Activated T-helper 2 cell treated with anti-CD3 and anti-CD28 coated beads, Interferon-gamma antibody, Interleukin-2, Interleukin-4, amounts not matched to agents 10 μg/mL and 5 μg/mL and 100 μg/mL, durations not matched to agents 14 hours and 24 hours and 36 hours (primary cell): ENCODE measurements at places on chromosomes 7 and 10. TPM values are rescaled to one million over a fixed set of nuclear protein-coding genes. Genes with fewer than 3 reads are reported as not detected.

The MAGI2 gene
- total RNA-seq = 0.11 and 0.21 TPM in 2 replicates

The GLCCI1 gene
- total RNA-seq = 23.8 and 27.9 TPM in 2 replicates

The ZSCAN21 gene
- 6.1 and 7.7 TPM in 2 replicates for total RNA-seq

The ENO4 gene
- not detected in 2 replicates for total RNA-seq

The LAMB4 gene
- total RNA-seq = not detected in 2 replicates

The RAMP3 gene
- total RNA-seq = 0.14 TPM in 2 replicates

The OPN4 gene
- not detected in 2 replicates for total RNA-seq

The ZC3HAV1L gene
- total RNA-seq = 38.2 and 39.4 TPM in 2 replicates

The PRF1 gene
- total RNA-seq = 67.7 and 69.6 TPM in 2 replicates

The DGKI gene
- 2.8 and 3.9 TPM in 2 replicates for total RNA-seq

The TUBAL3 gene
- total RNA-seq = not detected in 2 replicates

The LRRC17 gene
- total RNA-seq = 0.18 TPM in 1 of 2 replicates, not detected in the other
